Immature natural killer cell (primary cell): ENCODE measurements at places on chromosomes 4 and X. TPM values are rescaled to one million over a fixed set of nuclear protein-coding genes. Genes with fewer than 3 reads are reported as not detected.

CENPU gene
- 7.1 TPM for polyA plus RNA-seq

DYNLT3 gene
- polyA plus RNA-seq, result 24.4 TPM

MAGEB6 gene
- polyA plus RNA-seq, result not detected

GRCh38 chr4:40489961-40490360 is 139.7 kb downstream of the RBM47 start:
- no peak for DNase-seq
- H3K4me1 ChIP-seq, result no peaks in the 10 kb centered on the region
- H3K36me3 ChIP-seq, result no peaks in the 10 kb centered on the region
- peaks cover 2% of the 10 kb centered on the region for H3K27me3 ChIP-seq
- H3K27ac ChIP-seq, result no peak overlapping the region
- no peak overlapping the region for H3K4me3 ChIP-seq

DNA sequence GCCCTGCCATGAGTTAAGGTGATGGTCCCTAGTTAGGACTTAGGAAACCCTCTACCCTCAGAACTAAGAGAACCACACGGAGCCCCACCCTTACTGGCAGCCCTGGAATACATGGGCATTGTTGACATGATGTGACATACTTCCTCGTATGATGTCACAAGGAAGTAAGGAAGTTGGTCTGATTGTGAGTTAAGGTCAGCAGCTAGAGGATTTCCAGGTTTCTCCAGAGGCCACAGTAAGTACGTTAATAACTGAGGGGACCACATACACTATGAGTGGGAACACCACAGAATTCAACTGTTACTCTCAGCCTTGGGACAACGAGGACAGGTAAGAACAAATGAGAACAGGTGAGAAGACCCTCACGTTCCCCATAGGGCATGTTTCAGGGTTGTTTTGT is at the start of gene MAGEB5:
MAGEB5 (plus strand) TSS at position 301 of the 400 bp plus-strand sequence. CDS start 1,133 bp downstream, outside the sequence.
- no peaks in the 10 kb centered on the region for H3K27me3 ChIP-seq
- no peaks in the 10 kb centered on the region for H3K36me3 ChIP-seq
- no peaks in the 10 kb centered on the region for H3K4me1 ChIP-seq
- DNase-seq, result no peak
- H3K27ac ChIP-seq, result no peak within 1 kb of the TSS

DNA sequence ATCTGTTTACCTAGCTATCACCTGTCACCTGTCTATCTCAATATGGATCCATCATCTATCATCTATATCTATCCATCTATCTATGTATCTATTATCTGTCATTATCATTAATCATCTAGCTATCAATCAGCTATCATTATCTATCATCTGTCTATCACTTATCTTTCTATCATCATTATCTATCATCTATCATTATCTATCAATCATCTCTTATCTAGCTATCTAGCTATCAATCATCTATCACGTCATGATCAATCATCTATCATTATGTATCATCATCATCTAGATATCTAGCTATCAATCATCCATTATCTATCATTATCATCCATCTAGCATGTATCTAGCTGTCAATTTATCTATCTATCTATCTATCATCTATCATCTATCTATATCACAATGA is 7.9 kb downstream of the ARSD start:
- no peaks in the 10 kb centered on the region for H3K4me1 ChIP-seq
- peaks cover 28% of the 10 kb centered on the region for H3K36me3 ChIP-seq
- peaks cover 1% of the 10 kb centered on the region for H3K27me3 ChIP-seq
- no peak for DNase-seq
- H3K27ac ChIP-seq, result no peak overlapping the region

GRCh38 chrX:79159800-79160199 is 15.3 kb downstream of the GPR174 start:
- H3K27me3 ChIP-seq, result peaks cover 5% of the 10 kb centered on the region
- DNase-seq, result no peak
- no peak overlapping the region for H3K4me3 ChIP-seq
- H3K27ac ChIP-seq, result peak overlapping the region; percentile 23
